ENCODE measurements at places on chromosomes 6 and 20.

DNA sequence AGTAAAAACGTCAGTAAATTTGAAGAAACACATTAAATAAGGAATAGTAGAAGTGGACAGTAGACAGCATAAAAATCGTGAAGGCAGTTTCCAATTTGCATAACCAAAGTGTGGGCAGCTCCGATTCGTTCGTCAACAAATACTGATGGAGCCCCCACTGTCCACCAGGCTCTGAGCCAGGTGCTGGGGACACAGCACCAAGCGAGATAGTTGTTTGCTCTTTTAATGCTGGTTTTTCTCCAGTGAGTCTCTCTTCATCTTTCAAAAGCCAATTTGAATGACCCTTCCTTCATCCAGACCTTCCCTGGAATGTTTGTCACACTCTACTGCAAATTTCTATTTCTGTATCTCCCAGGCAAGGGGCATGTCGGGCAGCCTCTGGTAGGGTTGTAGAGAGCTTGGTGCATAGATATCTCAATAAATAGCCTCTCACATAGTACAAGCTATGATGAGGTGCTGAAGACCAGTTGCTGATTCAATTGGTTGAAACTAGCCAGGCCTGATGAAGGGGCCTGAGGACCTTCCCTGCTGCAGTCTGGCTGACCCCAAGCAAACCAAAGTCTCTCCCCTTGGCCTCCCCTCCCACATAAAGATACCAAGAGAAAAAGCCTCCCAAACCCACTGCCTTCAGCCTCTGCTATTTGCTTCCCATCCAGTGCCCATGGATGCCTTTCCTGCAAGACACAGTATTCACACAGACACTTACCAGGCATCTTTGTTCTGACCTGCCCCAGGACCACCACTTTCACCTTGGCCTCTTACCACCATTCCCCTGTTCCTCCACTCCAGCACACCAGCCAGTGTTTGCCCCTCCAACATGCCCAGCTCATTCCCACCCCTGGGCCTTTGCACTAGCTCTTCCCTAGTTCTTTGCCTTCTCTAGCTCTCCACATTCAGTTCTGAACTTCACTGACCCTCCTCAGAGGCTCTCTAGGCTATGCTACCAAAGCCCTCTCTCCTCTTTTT is 125.2 kb downstream of the CEBPB start:
- DNase-seq, result no peak

DNA sequence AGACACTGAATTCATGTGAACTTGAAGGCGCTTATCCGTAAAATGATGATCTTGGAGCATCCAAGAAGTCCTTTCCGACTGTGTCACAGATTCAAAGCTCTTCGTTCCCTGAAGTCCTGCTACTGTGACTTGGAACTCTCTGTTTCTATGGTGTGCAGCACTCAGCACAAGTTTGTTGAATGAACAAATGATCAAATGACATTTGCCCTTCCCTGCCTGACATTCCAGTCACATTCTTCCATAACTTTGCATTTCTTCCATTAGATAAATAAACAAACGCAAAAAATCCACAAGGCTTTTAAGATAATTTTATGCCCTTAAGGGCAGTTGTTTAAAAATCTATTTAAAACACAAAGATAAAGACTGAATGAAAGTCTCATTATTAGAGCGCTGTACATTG is 39.9 kb downstream of the SGK1 start:
- DNase-seq, result no peak

- no peak for DNase-seq
Observed at GRCh38 chr6:42766163-42766670, 15.6 kb upstream of the BICRAL start.

- DNase-seq, result no peak
Observed at GRCh38 chr6:63066055-63066704, 145.1 kb upstream of the FKBP1C start.

GRCh38 chr6:31243508-31243907 is 28.4 kb downstream of the HLA-C start:
- DNase-seq, result no peak

- no peak for DNase-seq
Observed at GRCh38 chr6:11622156-11622555, 84.6 kb downstream of the TMEM170B start.

GRCh38 chr6:164554700-164555476 is 754.5 kb downstream of the C6orf118 start:
- no peak for DNase-seq

GRCh38 chr20:41422953-41423352 is 56.3 kb upstream of the EMILIN3 start:
- DNase-seq, result no peak

- no peak for DNase-seq
Observed at GRCh38 chr6:107360476-107360875, 98.9 kb downstream of the PDSS2 start.

DNA sequence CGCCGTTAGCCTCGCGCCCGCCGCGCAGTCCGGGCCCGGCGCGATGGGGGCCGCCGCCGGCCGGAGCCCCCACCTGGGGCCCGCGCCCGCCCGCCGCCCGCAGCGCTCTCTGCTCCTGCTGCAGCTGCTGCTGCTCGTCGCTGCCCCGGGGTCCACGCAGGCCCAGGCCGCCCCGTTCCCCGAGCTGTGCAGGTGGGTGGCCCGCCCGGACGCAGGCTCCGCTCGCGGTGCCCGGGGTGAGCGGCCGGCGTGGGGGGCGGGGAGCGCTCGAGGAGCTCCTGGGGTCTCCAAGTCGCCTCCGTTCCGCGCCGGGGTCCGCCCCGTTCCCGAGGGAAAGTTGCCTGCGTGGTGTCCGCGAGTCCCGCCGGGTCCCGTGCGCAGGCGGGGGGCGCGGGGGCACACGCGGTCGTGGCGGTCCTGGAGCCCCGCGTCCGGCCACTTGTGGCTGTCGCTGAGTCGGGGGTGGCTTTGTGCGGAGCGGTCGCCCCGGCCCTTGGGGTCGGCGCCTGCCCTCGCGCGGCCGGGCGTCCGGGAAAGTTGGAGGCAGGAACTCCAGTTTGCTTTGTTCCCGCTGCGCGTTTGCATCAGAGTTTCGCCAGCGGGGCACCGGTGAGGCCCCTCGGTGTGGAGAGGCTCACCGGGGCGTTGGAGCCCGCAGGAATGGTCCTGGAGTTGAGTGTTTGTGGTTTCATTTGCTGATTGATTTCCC is 476 bp downstream of the IGF2R start:
- DNase-seq, result no peak

- DNase-seq, result no peak
Observed at GRCh38 chr20:44173116-44173515, 13.9 kb downstream of the JPH2 start.

DNA sequence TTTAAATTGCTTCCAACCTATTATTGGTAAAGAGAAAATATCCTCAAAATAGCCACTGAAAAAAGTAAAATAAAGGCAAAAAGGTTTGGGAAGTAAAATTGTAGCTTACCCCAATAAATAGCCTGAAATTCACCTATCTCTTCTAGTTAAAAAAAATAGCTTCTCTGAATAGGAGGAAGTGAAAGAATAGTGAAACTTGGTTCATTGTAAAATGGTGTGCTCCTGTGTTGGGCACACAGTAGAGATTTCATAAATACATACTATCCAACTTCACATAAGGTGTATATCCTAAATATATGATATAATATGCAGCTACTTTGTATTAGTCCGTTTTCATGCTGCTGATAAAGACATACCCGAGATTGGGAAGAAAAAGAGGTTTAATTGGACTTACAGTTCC is 45.3 kb downstream of the CDK19 start:
- no peak for DNase-seq

GRCh38 chr20:51318058-51318949 is 224.2 kb downstream of the NFATC2 start:
- peak; percentile 29 for DNase-seq

DNA sequence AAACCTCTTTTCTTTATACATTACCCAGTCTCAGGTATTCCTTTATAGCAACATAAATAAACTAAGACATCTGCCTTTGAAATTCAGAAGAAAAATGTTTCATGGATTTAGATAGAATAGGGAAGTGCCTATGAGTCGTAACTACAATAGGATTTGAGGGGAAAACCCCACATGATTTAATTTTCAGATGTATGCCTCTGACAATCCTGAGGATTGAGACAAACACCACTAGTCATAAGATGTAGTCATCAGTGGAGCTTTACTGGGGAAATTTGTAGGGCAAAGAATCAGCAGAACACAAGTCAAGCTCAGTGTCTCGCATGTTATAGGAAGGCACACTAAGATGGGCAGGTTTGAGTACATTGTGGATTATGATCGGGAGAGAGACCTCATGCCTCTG is 566.4 kb downstream of the BMP2 start:
- DNase-seq, result no peak

GRCh38 chr6:147311218-147311617 is 107.0 kb downstream of the STXBP5 start:
- no peak for DNase-seq

DNA sequence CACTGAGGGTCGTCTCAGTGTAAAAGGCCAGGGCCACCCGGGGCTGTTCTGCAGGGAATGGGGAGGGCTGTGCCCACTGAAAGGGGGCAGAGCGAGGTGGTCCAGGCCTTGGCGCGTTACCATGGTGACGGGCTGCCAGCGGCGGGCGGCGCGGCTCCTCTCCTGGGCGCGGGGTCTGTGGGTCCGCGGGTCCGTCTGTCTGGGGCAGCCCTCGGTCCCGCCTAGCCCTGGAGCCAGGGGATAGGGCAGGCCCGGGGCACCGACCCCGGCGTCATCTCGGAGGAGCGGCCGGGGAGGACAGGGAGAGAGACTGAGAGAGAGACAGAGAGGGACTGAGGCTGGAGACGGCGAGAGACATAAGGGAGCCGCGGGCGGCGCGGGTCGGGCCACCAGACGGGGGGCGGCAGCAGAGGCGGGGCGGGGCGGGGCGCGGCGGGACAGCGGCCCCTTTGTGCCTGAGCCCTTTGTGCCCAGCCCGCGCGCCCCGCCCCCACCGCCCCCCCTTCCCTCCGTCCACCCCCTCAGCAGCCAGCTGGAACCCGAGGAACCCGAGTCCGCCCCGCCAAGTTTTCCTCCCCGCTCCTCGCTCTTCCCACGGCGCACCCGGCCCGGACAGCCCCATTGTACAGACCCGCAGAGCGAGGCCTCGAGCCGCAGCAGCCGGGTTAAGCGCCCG is at the start of gene KIAA1755:
TSS of gene KIAA1755 (minus strand) at position 358 of the 676 bp plus-strand sequence. CDS start at position 123, 235 bp downstream.
- DNase-seq, result no peak

DNA sequence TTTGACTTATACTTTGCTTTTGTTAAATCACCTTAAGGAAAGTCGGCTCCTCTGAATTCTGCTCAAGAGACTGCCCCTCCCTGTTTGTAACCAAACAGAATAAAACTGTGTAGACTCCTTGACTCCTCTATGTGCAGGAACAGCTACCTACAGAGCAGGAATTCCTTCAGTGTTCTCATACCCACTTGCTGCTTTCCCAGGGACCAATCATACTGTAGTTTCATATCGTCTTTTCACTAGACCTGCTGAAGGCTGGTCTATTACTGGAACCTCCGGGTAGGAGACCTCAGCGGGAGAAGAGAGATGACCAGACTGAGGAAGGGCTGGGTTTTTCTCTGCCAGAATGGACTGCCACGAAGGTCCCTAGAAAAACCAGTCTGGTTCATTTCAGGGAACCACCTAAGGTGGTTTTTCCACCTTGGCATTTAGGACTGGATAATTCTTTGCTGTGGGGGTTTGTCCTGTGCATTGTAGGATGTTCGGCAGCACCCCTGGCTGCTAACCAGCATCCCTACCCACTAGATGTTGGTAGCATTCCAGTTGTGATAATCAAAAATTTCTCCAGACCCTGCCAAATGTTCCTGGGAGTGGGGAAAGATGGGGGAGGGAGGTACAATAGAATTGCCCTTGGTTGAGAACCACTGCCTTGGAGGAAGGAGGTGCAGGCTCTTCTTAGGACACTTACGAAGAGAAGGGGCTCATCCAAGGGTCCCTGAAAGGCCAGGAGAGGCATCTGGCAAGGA is 80.5 kb downstream of the DNAAF9 start:
- no peak for DNase-seq
